ENCODE measurements at places on chromosomes 3 and 15.

GRCh38 chr3:162719684-162720341 is 1223.2 kb downstream of the OTOL1 start:
- no peak for DNase-seq

- DNase-seq, result peak; percentile 31
These were observed 20.5 kb downstream of the RBP2 start for GRCh38 chr3:139455855-139456254.

GRCh38 chr3:12579905-12580304 is 23.0 kb downstream of the MKRN2 start:
- no peak for DNase-seq

DNA sequence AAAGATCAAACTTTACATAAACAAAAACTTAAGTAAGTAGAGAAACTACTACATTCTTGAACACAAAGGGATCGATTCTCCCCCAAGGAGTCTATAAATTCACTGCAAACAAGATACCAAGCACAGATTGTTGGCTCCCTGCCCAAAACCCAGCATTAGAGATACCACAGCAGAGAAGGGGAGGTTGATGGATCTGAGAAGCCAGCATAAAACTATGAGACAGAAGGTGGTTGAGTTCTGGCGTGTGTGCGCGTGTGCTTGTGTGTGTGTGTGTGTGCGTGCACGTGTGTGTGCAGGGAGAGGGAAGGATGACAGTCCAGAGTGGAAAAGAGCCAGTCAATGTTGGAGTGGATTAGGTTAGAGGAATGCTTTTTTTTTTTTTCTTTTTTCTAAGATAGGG is 143.2 kb upstream of the PRR20G start:
- no peak for DNase-seq

- no peak for DNase-seq
These were observed 107.3 kb upstream of the IGSF10 start for GRCh38 chr3:151568184-151568583.

GRCh38 chr3:105364128-105364527 is 2.6 kb upstream of the ALCAM start:
- no peak for DNase-seq

- DNase-seq, result no peak
These were observed 392.8 kb upstream of the WNT5A start for GRCh38 chr3:55879901-55880331.

DNA sequence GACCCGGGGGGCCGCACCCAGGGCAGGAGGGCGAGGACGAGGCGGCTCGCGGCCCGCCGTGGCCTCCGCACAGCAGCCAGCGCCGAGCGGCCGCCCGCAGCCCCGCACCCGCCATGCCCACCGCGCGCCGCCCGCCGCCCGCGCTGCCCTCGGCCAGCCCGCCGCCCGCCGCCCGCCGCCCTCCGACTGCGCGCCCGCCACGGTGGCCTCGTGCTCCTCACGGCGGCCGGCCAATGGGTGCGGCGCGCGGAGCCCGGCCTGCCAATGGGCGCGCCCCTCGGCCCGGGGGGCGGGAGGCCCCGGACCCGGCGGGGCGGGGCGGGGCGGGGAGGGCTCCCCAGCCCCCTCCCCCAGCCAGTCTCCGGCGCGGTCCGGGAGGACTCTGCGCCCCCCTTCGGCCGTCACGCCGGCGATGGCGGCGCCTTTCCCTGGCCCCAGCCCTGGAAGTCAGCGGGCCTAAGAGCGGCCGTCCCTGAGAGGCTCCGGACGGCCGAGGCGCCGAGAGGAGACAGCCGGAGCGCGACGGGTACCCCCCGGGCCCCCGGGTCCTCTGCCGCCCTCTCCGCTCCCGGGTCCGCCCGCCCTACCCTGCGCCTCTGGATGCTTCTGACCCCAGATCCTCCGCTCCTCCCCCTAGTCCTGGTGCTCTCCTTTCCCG is at the start of gene NT5DC2:
Gene NT5DC2 (minus strand): TSS at position 235 of the 658 bp plus-strand sequence. CDS start 120 bp downstream, at position 115.
- peak; percentile 67 for DNase-seq

GRCh38 chr3:156964577-156964976 is 138.4 kb downstream of the LEKR1 start:
- DNase-seq, result no peak

- DNase-seq, result no peak
These were observed 309.2 kb downstream of the NSUN3 start for GRCh38 chr3:94372026-94372425.

DNA sequence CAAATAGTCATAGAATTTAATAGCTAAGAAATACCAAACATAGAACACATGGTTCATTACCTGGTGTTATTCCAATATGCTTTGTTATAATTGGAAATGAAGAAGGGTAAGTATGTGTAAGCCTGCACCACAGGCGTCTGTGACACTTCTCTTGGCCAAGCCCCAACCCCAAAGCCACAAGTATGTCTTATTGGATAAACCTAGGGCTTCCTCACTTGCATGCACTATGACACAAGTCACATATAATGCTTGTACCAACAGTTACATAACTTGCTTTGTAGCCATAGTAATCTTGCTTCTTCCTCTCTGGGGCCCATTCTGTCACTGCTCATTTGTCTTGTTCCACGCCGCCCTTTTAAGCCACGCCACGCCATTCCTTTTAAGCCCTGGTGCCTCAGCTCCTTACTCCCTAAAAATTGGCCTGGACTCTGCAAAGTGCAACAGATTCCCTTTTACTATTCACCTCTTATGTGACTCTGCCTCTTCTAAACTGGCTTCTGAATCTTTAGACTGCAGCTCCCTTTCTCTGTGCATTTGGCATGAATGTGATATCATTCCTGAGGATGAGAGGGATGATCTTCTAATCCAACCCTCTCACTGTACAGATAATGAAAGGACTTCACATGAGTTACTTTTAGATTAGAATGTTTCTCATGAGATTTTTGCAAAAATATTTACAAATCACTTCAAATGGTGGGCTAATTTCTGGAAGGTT is 48.1 kb upstream of the EPHA3 start:
- DNase-seq, result no peak

- DNase-seq, result no peak
These were observed 87.7 kb downstream of the LSM3 start for GRCh38 chr3:14266361-14266760.

GRCh38 chr15:29401644-29402043 is 132.0 kb upstream of the NSMCE3 start:
- no peak for DNase-seq

DNA sequence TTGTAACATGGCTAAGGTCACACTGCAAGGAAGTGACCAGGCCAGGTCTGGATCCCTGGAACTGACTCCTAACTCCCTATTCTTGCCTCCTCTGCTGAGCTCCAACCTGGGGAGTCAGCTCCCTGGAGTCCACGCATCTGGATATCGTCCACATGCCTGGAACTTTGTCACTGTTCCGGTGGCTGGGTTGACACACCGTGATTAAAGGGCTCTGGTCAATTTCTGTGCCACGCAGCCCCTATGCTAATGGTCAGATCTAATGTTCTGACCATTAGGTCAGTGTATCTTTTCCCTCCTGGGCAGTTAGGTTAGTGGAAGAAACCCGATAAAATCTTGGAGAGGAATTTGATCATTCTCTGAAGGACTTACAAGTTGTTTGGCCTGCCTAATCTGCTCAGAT is 1.6 kb upstream of the TPM1 start:
- no peak for DNase-seq

DNA sequence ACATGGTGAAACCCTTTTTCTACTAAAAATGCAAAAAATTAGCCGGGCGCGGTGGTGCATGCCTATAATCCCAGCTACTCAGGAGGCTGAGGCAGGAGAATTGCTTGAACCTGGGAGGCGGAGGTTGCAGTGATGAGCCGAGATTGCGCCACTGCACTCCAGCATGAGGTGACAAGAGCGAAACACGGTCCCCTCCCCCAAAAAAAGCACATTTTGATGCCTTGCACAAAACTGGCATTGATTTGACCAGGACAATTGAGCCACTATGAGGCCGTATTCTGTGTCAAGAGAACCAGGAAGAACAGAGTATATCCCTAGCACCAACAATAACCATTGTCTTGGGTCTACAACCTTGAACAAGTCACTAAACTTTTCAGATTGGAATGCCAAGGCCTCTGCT is 50.6 kb downstream of the SH3BP5 start:
- DNase-seq, result no peak

- peak; percentile 75 for DNase-seq
These were observed 18.9 kb downstream of the ILDR1 start for GRCh38 chr3:122003112-122003511.

DNA sequence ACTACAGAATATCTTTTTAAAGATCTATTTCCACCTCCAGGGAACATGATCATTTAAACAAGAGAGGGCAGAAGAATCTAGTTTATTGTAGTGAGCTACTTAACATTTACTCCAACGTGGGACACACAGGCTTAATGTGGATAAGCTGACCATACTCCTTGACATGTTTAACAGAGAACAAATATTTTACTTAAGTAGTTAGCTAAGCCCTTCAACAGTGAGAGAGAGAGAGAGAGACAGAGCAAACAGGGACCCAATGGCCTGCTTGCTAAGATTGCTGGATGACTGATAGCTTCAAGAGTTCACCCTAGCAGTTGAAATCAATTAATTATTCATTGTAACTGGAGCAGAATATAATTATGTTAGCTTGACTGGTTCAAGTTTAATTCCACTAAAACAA is 158.6 kb downstream of the ADAM10 start:
- no peak for DNase-seq

DNA sequence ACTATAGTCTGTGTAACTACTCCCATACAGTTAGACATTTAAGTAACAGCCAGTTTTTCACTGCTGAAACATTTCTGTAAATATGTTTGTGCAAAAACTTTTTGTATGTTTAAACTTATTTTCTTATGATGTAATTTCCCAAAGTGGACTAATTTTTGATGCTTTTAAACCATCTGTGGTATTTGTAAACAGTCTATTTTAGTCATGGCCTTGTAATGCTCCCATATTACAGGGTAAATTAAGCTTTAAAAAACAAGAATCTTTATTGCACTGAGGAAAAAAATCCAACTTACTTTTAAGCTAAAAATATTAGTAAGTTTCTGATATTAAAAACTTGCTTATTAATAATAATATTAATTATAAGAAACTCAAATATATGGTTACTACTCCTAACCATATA is 13.5 kb downstream of the CCDC14 start:
- no peak for DNase-seq

GRCh38 chr3:50672656-50673055 is 2.1 kb upstream of the DOCK3 start:
- no peak for DNase-seq

Data from NAMALWA (cell line).